Activated naive CD4-positive, alpha-beta T cell (primary cell): ENCODE measurements at places on chromosomes 4 and X.

GRCh38 chr4:88211473-88212252 lies 53.2 kb upstream of the ABCG2 start:
- no peak for DNase-seq

- no peak for DNase-seq
These were observed 17.2 kb upstream of the SH3TC1 start for GRCh38 chr4:8181844-8182243.

DNA sequence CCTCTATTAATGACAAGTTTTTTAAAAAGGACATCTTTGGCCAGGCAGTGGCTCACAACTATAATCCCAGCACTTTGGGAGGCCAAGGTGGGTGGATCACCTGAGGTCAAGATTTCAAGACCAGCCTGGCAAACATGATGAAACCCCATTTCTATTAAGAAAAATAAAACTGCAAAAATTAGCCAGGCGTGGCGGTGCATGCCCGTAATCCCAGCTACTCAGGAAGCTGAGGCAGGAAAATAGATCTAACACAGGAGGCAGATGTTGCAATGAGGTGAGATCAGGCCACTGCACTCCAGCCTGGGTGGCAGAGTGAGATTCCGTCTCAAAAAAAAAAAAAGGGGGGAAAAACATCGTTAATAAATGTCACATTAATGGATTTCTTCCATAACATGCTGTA lies 1805.4 kb downstream of the C4orf33 start:
- DNase-seq, result no peak

GRCh38 chr4:71255976-71256375 lies 82.8 kb upstream of the SLC4A4 start:
- DNase-seq, result no peak

GRCh38 chr4:10118048-10119004 lies 1.7 kb upstream of the WDR1 start:
- no peak for DNase-seq

DNA sequence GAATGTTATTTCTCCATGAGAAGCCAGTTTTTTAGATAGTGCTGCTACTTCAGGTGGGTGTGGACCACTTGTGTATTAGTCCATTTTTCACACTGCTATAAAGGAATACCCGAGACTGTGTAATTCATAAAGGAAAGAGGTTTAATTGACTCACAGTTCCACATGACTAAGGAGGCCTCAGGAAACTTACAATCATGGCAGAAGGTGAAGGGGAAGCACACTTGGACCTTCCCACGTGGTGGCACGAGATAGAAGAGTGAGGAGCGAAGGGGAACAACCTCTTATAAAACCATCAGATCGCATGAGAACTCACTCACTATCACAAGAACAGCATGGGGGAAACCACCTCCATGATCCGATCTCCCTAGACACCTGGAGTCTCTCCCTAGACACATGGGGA lies 3.4 kb upstream of the PPID start:
- DNase-seq, result no peak

DNA sequence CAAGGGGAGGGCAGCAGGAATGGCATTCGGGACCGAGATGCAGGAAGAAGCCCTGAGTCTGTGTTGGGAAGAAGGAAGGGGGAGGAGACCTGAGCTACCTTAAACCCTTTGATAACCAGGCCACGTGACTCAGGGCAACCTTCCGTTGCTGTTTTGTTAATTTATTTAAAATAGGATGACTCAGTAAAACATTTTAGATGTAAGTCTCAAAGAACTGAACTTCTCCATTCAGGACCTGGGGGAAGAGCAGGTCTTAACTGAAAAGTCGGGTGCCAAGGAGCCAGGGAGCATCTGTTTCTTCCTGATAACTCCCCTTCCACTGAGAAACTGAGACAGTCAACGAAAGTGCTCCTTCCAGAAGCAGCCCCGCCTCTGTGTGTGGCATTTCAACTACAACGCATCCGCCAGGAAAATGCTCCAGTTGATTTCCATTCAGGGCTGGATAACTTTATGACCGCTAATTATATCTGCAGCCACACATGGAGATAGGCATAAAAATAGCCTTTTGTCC lies 88.0 kb downstream of the IRF2 start:
- no peak for DNase-seq

GRCh38 chr4:10688022-10688421 lies 3.5 kb upstream of the CLNK start:
- DNase-seq, result no peak

DNA sequence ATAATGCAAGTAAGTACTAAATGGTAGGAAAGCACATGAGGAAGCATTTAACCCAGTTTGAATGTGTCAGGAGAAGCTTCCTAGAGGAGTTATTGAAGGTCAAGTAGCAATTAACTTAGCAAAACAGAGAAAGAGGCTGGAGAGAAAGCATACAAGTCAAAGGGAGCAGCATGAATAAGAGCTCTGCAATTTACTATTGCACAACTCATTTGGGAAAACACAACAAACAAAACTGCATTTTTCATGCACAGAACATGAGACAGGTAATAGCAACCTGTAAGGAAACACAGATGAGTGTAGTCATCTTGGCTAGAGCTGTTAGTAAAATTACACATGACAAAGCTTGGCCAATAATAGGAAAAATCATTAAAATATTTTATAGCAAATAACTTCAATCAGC lies 538.1 kb downstream of the PPP4R3C start:
- DNase-seq, result no peak

DNA sequence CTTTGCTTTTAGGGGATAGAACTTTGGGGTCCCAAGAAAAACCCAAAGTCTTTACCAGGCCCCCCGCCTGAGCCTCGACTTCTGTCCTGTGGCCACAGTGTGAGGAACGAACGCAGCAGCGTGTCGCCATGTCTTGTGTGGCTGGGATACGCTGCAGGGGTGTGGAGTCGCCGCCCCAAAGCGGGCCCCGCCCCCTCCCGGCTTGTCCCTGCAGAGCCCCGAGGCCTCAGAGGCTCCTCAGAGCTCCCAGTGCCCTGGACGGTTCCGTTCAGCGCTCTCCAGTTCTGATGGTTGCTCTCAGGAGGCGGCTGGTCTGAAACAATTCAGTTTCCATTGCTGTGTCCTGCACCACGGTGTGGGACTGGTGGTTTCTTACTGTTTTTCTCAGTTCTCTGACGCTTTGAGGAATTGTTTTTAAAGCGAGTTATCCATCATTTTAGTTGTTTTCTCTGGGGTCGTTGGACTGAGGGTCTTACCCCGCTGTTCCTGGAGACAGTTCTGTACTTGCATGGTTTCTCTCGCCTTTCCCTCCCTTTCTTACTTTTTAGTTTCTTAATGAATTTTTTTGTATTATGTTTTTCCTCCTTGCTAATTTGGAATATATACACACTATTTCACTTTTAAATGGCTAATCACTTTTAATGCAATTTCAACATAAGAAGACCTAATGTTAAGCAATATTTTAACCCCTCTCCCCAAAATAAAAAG lies 1.6 kb upstream of the IDUA start:
- DNase-seq, result peak; percentile 38

DNA sequence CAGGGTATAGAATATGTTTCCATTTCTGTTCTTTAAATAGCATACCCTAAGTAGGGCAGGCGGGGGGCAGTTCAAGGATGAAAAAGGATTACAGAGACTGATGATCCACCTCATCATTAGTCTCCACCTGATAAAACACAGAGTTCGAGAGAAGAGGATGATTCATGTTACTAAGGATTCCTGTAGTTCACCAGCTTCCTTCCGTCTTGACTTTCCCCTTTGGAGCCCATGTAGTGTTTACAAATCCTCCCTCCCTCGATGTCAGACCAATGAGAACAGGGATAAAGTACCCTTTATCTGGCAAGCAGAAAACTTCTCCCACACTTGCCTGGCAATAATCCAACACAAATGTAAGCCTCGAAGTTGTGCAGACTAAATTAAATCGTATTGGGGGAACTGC lies 526.3 kb upstream of the FAM241A start:
- no peak for DNase-seq

DNA sequence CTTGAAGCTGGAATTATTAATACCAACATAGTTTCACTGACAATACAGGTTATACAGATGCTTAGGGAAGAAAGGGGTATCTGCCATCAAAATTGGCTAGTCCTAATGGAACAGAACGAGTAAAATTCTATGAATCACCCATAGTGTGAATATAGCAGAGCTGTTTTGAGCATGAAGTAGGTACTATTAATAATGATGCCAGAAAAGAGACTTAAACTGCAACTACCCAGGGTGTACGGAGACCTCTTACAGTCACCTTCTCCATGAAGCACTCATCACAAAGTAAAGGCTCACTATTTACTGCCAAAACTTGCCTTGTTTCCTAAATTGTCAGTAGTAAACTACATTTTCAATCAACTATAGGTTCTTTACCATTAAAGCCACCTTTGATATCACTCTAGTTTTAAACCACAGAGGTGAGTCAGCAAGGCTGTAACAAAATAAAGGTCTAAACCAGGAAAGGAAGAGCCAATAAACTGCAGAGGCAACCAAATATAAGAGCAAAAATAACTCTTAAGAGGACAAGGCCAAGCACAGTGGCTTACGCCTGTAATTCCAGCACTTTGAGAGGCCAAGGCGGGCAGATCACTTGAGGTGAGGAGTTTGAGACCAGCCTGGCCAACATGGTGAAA lies 114.4 kb downstream of the FRYL start:
- no peak for DNase-seq

GRCh38 chrX:46759645-46759974 lies 692 bp upstream of the SLC9A7 start:
- DNase-seq, result no peak

DNA sequence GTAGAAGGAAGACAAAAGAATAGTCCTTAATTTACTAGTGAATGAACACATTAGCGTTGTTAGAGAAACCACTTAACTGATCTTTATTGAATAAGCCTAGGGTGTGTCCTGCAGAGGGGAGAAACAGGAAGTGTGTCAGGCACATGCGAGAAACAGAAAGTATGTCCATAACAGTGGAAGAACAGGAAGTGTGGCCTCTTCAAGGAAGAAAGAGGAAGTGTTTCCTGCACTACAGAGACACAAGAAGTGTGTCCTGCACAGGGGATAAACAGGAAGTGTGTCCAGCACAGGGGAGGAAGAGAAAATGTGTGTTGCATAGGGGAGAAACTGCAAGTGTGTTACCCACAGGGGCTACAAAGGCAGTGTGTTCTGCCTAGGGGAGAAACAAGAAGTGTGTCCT lies 539.6 kb upstream of the PRKX start:
- no peak for DNase-seq

- no peak for DNase-seq
These were observed 65.3 kb downstream of the PDLIM5 start for GRCh38 chr4:94516999-94517398.

- no peak for DNase-seq
These were observed 107.4 kb upstream of the MSX1 start for GRCh38 chr4:4752025-4752424.

DNA sequence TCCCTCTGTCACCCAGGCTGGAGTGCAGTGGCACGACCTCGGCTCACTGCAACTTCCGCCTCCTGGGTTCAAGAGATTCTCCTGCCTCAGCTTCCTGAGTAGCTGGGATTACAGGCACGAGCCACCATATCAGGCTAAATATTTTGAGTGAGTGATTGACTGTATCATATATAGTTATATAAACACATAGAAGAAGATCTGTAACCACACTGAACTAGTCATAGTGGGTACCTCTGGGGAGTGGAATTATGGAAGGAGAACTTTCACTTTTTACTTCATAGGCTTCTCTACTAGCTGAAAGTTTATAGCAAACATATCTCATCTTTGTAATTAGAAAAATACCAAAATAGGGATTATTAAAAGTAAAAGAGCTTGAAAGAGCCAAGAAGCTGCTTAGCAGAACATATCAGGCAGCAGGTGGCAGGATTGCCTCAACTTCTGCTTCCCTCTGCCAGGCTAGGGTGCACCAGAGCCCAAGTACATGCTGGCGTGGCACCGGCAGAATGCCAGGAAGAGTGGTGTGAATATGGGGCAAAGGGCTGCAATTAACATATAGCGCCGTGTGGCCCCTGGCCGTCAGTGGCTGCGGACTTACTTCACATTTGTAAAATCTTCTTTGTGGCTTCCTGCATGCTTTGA lies 39.5 kb upstream of the CD40LG start:
- no peak for DNase-seq

DNA sequence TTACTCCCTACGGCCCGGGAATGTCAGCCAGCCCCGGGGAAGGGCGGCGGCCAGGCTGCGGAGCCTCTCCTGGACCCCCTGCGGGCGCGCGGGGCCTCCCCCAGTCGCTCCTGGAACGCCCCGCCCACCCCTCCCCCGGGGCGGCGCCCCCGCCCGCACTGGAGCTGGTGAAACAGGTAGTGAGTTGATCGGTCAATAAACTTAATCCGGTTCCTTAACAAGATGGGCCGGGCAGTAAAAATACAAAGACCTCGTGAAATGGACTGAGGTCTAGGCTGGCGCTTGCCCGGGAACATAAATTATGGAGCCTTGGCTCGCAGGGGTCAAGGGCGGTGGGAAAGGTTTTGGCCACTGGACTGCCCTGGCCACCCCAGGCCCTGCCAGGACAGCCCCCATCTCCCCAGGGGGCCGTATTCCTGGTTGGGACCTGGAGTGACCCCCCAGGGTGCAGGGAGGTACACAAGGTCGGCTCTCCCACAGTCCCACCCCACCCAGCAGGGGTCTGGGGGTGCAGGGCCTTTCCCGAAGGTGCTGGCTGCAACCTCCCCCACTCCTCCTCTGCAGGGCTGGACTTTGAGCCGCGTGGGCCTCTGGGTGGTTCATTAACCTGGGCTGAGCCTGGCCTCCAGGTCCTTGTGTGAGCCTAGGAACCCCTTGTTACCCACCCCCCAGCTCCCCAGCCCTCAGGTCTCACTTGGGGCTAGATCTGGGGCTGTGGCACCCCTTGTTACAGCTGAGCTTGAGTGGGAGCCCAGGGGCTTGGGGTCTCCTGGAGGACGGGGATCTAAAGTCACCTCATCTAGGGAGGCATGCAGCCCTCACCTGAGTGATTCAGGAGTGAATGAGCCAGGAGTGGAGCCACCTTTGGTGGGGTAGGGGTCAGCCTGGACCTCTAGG lies 2.5 kb downstream of the FGFR3 start:
- DNase-seq, result no peak

- no peak for DNase-seq
These were observed 135.3 kb downstream of the CPZ start for GRCh38 chr4:8727546-8728510.

- no peak for DNase-seq
These were observed 69.2 kb downstream of the SORBS2 start for GRCh38 chr4:185742766-185743165.

DNA sequence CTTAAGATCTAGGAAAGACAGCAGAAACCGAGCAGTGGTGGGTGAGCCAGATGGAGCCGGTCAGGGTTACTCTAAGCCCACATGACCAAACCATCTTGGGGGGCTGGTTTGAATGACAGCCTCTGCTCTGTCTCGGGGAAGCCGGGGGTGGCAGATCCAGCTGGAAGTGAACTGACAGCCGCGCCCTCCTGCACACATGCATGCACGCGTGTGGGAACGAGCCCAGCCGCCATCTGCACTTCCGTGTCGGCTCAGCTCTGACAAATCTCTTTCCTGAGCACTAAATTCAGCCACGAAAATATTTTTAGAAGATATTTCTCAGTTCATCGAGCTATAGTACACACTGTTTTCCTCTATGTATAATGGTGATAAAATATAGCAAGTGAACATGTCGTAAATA lies 115.5 kb downstream of the DCTD start:
- DNase-seq, result no peak

DNA sequence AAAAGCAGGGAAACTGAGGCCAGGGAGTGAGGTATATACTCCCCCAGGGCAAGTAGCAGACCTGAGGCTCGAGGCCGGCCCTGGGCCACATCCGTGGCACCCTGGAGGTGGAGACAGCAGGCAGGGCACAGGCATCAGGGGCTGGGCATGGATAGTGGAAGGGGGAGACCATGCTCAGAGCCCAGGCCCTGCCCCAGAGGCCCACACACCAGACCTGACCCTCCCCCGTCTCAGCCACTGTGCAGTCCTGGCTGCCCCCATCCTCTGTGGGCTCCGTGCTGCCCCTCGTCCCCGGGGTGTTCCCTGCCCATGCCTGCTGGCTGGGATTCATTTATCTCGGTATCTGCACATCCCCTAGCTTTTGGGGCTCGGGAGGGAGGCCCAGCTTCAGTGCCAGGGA lies 103.1 kb upstream of the NKX1-1 start:
- no peak for DNase-seq
